Stimulated activated naive CD8-positive, alpha-beta T cell treated with anti-CD3 and anti-CD28 coated beads, Interleukin-15, Interleukin-2, amounts not matched to agents 100 U/mL and 50 U/mL, for 24 hours (primary cell): ENCODE measurements at places on chromosomes 11 and 22.
A peak's percentile ranks its signal among the peaks of the same experiment; 100 is the strongest.

DNA sequence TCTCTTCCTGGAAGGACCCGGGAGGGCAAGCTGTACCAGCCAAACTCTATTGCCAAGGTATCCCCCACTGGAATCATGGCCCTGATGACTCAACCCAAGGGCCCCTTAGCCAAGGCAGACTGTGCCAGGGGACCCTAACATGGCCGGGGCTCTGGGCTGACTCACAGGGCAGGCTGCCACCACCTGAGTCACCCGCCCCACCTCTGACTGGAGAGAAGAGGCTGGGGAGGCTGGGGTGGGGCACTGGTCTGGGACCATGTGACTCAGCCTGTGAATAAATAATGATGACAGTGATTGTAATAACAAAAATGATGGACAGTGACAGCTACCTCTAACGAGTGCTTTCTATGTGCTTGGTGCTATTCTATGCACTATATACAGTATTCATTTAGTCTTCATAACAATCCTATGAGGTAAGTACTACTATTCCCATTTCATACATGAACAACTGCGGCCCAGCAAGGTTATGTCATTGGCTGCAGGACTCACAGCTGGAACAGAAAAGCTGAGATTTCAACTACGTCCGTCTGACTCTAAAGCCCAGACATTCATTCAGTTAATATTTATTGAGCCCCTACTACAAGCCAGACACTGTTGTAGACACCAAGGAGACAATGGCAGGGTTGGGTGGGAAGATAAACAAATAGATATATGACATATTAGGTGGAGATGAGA lies 84.2 kb downstream of the FBXO7 start:
- DNase-seq, result peak; percentile 7

DNA sequence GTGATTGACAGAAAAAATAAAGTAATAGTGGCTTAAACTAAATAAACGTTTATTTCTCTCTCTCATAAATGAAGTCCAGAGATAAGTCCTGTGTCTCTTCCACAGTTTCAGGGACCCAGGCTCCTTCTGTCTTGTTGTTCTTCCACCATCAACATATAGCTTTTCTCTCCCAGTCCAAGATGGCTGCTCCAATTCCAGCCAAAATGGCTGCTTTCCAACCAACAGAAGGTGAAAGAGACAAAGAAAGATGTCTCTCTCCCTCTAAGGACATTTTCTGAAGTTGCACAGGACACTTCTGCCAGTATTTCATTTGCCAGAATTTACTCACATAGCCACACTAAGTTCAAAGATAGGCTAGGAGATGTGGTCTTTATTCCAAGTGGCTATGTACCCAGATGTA lies 9.4 kb upstream of the PLEKHB1 start:
- DNase-seq, result no peak

GRCh38 chr11:69818231-69818602 lies 999 bp downstream of the FGF3 start:
- DNase-seq, result no peak

- DNase-seq, result no peak
Observed at GRCh38 chr22:25370322-25370721, 150.9 kb downstream of the CRYBB2 start.

DNA sequence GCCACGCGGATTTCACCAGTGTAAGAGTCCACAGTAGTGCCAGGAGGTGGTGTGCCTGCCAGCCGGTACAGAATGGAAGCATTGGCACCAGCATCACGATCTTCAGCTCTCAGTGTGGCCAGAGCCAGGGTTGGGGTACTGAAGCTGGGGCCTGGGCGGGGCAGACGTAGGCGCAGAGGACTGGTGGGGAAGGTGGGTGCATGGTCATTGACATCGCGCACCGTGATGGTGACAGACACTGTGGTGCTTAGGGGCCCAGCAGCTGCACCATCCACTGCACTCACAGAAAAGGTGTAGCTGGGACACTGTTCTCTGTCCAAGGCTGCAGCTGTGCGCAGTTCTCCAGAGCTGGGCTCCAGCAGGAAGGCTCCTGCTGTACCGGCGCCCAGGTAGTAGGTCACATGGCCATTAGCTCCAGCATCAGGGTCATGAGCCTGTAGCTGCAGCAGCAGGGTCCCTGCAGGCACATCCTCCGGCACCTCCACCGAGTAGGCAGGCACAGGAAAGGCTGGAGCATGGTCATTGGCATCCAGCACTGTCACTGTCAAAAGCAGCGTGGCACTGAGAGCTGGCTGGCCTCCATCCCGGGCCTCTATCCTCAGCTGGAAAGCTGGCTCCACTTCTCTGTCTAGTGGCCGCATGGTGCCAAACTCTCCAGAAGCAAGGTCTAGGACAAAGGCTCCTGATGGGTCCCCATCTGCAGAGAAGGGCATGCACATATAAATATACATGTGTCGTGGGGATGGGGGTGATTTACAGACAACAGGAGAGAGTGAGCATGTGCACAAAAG lies 7.9 kb upstream of the TPP1 start:
- no peak for DNase-seq

DNA sequence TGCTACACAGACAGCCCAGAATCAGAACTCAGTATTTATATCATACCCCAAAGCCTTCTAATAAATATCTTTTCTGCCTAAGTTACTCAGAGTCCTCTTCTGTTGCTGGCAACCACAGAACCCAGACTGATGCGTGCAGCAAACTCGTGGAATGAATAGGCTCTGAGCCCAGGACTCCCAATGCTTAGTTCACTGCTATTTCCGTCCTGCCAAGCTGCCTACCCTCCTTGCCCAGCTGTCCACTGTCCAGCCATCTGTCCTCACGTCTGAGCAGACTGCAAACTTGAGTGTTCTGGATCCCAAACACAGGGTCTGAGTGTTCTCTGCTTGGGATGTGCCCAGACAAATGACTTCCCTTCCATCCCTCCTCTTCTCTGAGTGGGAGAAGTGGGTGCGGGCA lies 19.4 kb downstream of the PTPN5 start:
- DNase-seq, result no peak

GRCh38 chr11:82867495-82868082 lies 32.6 kb downstream of the PRCP start:
- peak; percentile 85 for DNase-seq

DNA sequence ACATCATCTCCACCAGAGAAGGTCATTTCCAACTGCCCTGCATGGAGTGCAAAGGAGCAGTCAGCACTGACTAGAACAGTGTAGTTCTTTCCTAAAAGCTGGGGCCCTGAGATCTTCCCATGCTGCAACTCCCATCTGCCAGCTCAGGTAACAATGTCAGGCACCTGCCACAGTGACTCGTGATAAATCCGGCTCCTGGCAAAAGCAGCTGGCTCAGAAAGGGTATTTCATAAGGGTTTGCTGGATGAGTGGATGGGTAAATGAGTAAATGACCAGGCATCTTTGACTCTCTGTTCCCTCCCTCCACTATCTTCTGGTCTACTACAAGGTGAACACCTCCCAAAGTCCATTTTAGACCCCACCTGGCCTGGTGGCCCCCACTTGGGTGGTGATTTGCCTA lies 403.6 kb downstream of the NXPE2 start:
- DNase-seq, result no peak

DNA sequence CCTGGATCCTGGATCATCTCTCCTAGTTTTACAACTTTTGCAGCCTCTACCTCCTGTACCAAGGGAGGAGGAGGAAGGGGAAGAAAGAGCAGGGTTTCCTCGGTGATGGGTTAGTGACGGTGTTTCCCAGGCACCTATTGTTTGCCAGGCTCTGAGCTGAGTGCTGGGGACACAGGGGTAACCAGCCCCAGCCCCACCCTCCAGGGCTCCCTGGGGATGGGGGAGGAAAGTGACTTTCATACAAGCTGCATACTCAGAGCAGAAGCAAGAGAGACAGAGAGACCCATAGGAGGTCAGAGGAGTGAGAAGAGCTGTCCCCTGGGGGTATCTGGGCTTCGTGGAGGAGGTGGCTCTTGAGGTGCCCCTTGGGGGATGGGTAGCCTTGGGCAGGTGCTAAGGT lies 89.4 kb upstream of the THY1 start:
- DNase-seq, result peak; percentile 19

DNA sequence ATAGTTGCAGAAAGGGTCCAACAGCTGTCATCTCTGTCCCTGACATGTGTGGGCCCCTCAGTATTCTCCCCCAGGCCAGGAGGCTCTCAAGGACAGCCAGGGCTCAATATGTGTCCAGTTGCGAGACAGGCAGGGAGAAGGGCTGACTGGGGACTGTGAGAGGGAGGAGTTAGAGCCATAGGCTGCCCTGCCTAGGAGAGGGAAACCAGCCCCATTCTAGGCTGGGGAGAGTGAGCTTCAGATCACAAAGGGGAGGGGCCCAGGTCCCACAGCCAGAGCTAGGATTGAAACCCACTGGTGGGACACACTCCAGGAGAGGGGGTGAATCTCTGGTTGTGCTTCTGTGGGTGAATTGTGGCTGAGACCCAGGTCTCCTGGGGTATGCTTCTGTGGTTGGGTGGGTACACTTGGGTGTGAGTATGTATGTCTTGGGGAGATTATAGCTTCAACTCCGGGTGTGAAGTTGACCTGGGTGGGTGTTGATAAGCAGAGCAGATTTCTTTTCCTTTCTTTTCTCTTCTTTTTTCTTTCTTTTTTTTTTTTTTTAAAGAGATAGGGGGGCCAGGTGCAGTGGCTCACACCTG lies 2.1 kb upstream of the CARNS1 start:
- DNase-seq, result no peak

GRCh38 chr11:71329786-71330185 lies 77.4 kb upstream of the SHANK2 start:
- DNase-seq, result no peak

GRCh38 chr11:50030193-50030592 lies 2.5 kb upstream of the OR4C45 start:
- DNase-seq, result no peak

- DNase-seq, result no peak
Observed at GRCh38 chr11:84642500-84642899, 984.6 kb downstream of the DLG2 start.

- no peak for DNase-seq
Observed at GRCh38 chr11:33733980-33734379, 2.2 kb downstream of the CD59 start.

DNA sequence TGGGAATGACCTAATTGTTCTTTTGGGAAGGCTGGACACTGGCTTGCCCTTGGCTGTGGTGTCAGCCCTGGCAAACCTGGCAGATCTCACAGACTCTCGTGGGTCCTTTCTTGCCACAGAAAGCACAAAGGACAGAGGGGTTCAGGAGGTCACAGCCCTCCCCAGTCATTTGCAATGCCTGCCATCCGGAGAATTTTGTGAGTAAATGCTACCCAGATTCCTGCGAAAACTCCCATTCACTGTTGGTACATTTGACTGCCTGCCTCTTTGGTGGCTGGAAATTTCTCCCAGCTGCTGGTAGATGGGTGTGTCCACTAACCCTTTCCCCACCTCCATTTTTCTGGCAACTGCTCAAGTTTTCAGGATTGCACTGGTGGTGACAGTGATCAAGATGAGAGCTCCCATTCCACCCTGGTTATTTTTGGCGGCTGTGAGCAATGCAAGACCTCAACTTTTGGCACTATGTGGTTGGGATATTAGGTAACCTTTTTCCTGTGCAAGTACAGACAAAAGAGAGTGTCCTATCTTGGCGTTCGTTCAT lies 155.7 kb downstream of the NAV2 start:
- no peak for DNase-seq

DNA sequence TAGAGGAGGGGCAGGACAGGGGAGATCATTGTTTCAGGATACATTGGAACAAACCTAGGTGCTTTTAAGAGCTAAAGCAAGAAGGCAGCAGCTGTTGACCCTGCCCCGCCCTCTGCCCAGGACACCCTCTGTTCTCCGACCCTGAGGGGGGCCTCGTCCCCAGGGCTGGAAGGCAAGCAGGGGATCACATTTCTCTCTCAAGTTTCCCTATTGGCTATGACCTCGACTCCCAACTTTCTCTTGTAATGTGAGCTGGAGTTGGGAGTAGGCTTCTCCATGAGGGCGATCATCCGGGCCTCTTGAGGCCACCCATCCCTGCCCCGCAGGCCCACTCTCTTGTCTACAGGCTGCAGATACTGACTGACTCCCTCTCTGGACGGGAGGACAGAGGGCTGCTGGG lies 37.7 kb downstream of the DSCAML1 start:
- no peak for DNase-seq

DNA sequence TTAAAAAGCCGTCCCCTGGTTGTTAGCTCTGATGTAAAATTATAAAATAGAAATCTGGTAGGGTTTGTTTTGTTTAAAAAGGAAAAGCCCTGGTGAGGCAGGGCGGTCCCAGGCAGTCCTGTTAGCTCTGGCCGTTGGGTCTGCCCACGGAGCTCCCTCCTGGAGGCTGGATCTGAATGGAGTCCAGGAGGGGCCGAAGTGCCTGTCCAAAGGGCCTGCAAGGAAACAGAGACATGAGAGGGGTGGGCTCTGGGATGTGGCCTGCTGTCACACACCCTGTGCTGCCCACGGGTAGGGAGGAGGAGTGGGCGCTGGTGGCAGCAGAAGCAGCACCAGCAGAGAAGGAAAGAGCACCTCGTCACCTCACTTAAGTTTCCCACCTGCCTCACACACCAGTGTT lies 11.3 kb upstream of the PMM1 start:
- DNase-seq, result no peak

GRCh38 chr11:76806131-76806530 lies 23.0 kb downstream of the TSKU start:
- no peak for DNase-seq

DNA sequence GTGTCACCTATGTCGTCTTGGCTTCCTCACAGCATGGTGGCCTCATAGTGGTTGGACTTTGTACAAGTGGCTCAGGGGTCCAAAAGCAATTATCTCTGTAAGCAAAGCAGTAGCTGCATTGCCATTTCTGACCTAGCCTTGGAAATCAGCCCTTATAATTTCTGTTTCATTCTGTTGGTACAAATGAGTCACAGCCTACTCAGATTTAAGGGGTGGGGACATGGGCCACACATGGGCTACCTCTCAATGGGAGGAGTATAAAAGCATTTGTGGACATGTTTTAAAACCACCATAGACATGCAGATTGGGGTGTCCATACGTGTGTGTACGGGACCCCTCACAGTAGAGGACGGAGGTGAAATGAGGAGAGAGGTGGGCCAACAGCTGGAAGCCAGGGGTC lies 41.6 kb downstream of the CHRDL2 start:
- no peak for DNase-seq

- DNase-seq, result no peak
Observed at GRCh38 chr11:3085052-3085451, 27.8 kb upstream of the CARS1 start.

DNA sequence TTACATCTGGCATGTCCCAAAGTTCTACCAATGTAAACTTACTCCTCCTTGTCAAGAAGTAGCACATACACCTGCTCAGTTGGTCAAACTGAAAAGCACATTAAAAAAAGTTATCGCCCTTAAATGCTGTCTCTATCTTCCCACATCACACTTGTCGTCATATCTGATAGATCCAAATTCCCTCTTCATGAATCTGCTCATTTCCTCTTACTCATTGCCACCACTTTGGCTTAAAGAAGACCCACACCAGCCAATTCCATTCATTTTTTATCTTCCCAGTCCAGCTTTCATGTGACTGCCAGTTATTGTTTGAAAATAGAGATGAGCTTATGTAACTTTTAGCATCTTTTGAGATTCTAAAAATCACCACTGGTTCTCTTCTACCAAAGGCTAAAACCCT lies 305.9 kb upstream of the MTNR1B start:
- no peak for DNase-seq

DNA sequence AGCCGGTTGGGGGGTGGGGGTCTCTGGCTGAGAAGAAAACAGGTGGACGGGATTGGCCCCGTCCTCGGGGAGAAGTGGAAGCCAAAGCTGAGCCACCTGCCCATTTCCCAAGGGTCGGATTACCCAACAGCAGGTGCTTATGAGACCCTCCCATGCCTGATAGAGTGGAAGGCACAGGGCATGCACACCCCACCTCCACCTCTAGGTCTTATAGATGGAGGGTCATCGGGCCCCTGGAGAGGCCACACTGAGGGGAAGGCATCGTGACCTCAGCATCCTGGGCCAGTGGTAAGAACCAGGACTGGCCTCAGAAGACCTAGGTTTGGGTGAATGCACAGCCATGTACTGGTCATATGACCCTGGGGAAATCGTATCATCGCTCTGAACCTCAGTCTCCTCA lies 85.9 kb downstream of the BUD13 start:
- no peak for DNase-seq
